Articular chondrocyte of knee joint (primary cell): ENCODE measurements at places on chromosomes 3 and 15. TPM values are rescaled to one million over a fixed set of nuclear protein-coding genes. Genes with fewer than 3 reads are reported as not detected.

The TRPC1 gene
- 29.0 and 40.8 TPM in 2 replicates for total RNA-seq

The DLEC1 gene
- 0.26 and 0.54 TPM in 2 replicates for total RNA-seq

The ATG3 gene
- 67.3 and 81.6 TPM in 2 replicates for total RNA-seq

The KLHL18 gene
- 15.5 and 21.2 TPM in 2 replicates for total RNA-seq

The TNIK gene
- total RNA-seq: 4.8 and 5.2 TPM in 2 replicates

The SLC6A1 gene
- under 0.01 TPM in 1 of 2 replicates, not detected in the other for total RNA-seq

The TTC21A gene
- 4.4 and 6.8 TPM in 2 replicates for total RNA-seq

The FBXO40 gene
- not detected in 2 replicates for total RNA-seq

The STXBP5L gene
- total RNA-seq: not detected in 2 replicates

The TIMP4 gene
- total RNA-seq: 12.2 and 17.6 TPM in 2 replicates

The AP2M1 gene
- total RNA-seq: 386 and 454 TPM in 2 replicates

The NAALADL2 gene
- 33.3 and 33.4 TPM in 2 replicates for total RNA-seq

The C3orf70 gene
- total RNA-seq: 1.5 and 3.9 TPM in 2 replicates

The OR5K2 gene
- total RNA-seq: not detected in 2 replicates

The XCR1 gene
- not detected in 2 replicates for total RNA-seq

The GP9 gene
- not detected in 2 replicates for total RNA-seq

The ANKDD1A gene
- total RNA-seq: 6.4 and 10.6 TPM in 2 replicates

The ASB14 gene
- under 0.01 and 0.11 TPM in 2 replicates for total RNA-seq

The CDC25A gene
- total RNA-seq: 2.7 and 3.7 TPM in 2 replicates

The HHATL gene
- not detected in 2 replicates for total RNA-seq

The POPDC2 gene
- total RNA-seq: 0.65 and 1.3 TPM in 2 replicates

The CPNE9 gene
- total RNA-seq: not detected in 2 replicates

The TMC3 gene
- total RNA-seq: not detected in 2 replicates

The BBS4 gene
- total RNA-seq: 36.3 and 39.9 TPM in 2 replicates

The ZNF385D gene
- total RNA-seq: 26.8 and 33.3 TPM in 2 replicates

The GPR15 gene
- not detected in 2 replicates for total RNA-seq

The GRK7 gene
- not detected in 2 replicates for total RNA-seq

The PYGO1 gene
- total RNA-seq: 20.4 and 20.5 TPM in 2 replicates

The ITIH4 gene
- 2.7 and 4.7 TPM in 2 replicates for total RNA-seq

The XXYLT1 gene
- 16.4 and 18.8 TPM in 2 replicates for total RNA-seq

The KCNH8 gene
- total RNA-seq: not detected in 2 replicates

The ADAMTS17 gene
- 3.7 and 5.0 TPM in 2 replicates for total RNA-seq

The SLC2A2 gene
- not detected in 2 replicates for total RNA-seq

The GRIP2 gene
- 0.65 and 1.6 TPM in 2 replicates for total RNA-seq

The MRAS gene
- total RNA-seq: 37.0 and 48.0 TPM in 2 replicates

The TMEM87A gene
- total RNA-seq: 81.8 and 91.7 TPM in 2 replicates

The LRRIQ4 gene
- total RNA-seq: under 0.01 TPM in 1 of 2 replicates, not detected in the other

The ADAMTS7 gene
- total RNA-seq: 3.1 and 5.1 TPM in 2 replicates

The ARNT2 gene
- total RNA-seq: 18.3 and 21.4 TPM in 2 replicates

The SLC51B gene
- not detected in 2 replicates for total RNA-seq

The TUBGCP5 gene
- 27.6 and 31.4 TPM in 2 replicates for total RNA-seq

The CKMT1B gene
- total RNA-seq: not detected in 2 replicates

The ASTE1 gene
- total RNA-seq: 8.9 TPM in 2 replicates

The MESP2 gene
- total RNA-seq: 0.32 and 0.78 TPM in 2 replicates

The LINS1 gene
- total RNA-seq: 16.8 and 20.5 TPM in 2 replicates

The HESX1 gene
- total RNA-seq: 0.52 and 0.65 TPM in 2 replicates

The SPINK8 gene
- total RNA-seq: not detected in 2 replicates

The SLC28A1 gene
- not detected in 2 replicates for total RNA-seq

The RHCG gene
- not detected in 2 replicates for total RNA-seq

The CKMT1A gene
- not detected in 2 replicates for total RNA-seq

The P2RY13 gene
- total RNA-seq: not detected in 2 replicates

The ARGFX gene
- total RNA-seq: not detected in 2 replicates

The IL20RB gene
- total RNA-seq: 0.65 and 0.91 TPM in 2 replicates

The RASGRF1 gene
- total RNA-seq: not detected in 2 replicates

The TRIM71 gene
- not detected in 2 replicates for total RNA-seq

The GPR62 gene
- total RNA-seq: 0.11 and 0.13 TPM in 2 replicates

The SLC12A1 gene
- total RNA-seq: not detected in 2 replicates
